ENCODE measurements at places on chromosomes 3 and 15. TPM values are rescaled to one million over a fixed set of nuclear protein-coding genes. Genes with fewer than 3 reads are reported as not detected.
A peak's percentile ranks its signal among the peaks of the same experiment; 100 is the strongest.

The TRIM69 gene
- 2.6 TPM for total RNA-seq

The GPR87 gene
- total RNA-seq: not detected

GRCh38 chr15:67382723-67383122 lies 128.1 kb downstream of the IQCH start:
- no peaks in the 10 kb centered on the region for H3K4me1 ChIP-seq
- H3K36me3 ChIP-seq: no peaks in the 10 kb centered on the region
- no peak overlapping the region for H3K4me3 ChIP-seq
- no peak for DNase-seq

- H3K4me3 ChIP-seq: no peak overlapping the region
- DNase-seq: no peak
- no peaks in the 10 kb centered on the region for H3K36me3 ChIP-seq
- peaks cover 21% of the 10 kb centered on the region for H3K27me3 ChIP-seq
- H3K27ac ChIP-seq: no peak overlapping the region
Measured at GRCh38 chr3:127168271-127168670, 24.7 kb upstream of the PRR23E start.

- no peaks in the 10 kb centered on the region for H3K36me3 ChIP-seq
- H3K4me1 ChIP-seq: no peaks in the 10 kb centered on the region
- H3K4me3 ChIP-seq: no peak overlapping the region
- no peaks in the 10 kb centered on the region for H3K27me3 ChIP-seq
- DNase-seq: no peak
- no peak overlapping the region for H3K27ac ChIP-seq
Measured at GRCh38 chr3:180329187-180329586, 272.8 kb upstream of the TTC14 start.

The GOLIM4 gene
- total RNA-seq: 31.5 TPM

DNA sequence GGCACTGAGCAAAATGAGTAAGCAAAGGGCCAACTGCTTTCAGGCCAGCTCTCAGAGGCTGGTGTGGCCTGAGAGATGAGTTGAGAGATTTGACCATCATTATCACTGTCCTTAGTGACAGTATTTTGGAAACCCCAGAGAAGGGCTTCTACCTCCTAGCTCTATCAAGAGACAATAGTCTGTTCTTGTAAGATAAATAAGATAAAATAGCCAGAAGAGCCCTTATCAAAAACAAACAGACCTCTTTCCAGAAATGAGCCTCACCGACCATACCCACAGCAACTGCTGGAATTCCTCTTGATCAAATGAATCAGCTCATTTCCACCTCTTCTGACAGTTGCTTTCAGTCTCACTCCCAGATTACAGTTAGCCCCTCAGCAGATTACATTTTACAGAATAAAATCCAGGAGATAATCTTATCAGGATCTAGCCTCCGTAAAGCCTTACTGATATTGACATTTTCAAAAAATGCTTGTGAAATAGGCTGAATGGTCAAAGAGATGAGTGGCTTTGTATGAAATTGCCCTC lies 4.5 kb downstream of the HDC start:
- no peak overlapping the region for H3K4me3 ChIP-seq
- peaks cover 24% of the 10 kb centered on the region for H3K4me1 ChIP-seq
- no peak overlapping the region for H3K27ac ChIP-seq

GRCh38 chr3:190485830-190486532 lies 27.9 kb upstream of the IL1RAP start:
- no peak overlapping the region for H3K4me3 ChIP-seq
- DNase-seq: no peak
- no peaks in the 10 kb centered on the region for H3K4me1 ChIP-seq
- H3K27me3 ChIP-seq: no peaks in the 10 kb centered on the region
- no peak overlapping the region for H3K27ac ChIP-seq

- peaks cover 49% of the 10 kb centered on the region for H3K4me1 ChIP-seq
- DNase-seq: no peak
- H3K4me3 ChIP-seq: no peak overlapping the region
- no peaks in the 10 kb centered on the region for H3K27me3 ChIP-seq
- no peak overlapping the region for H3K27ac ChIP-seq
Measured at GRCh38 chr3:72458375-72458774, 389.9 kb downstream of the SHQ1 start.

The C3orf85 gene
- total RNA-seq: not detected

The IGDCC3 gene
- 51.8 TPM for total RNA-seq

- H3K36me3 ChIP-seq: no peaks in the 10 kb centered on the region
- no peaks in the 10 kb centered on the region for H3K27me3 ChIP-seq
- H3K4me3 ChIP-seq: no peak overlapping the region
Measured at GRCh38 chr3:163538387-163538786, 1539.9 kb downstream of the SI start.

The WDR49 gene
- total RNA-seq: 0.04 TPM

DNA sequence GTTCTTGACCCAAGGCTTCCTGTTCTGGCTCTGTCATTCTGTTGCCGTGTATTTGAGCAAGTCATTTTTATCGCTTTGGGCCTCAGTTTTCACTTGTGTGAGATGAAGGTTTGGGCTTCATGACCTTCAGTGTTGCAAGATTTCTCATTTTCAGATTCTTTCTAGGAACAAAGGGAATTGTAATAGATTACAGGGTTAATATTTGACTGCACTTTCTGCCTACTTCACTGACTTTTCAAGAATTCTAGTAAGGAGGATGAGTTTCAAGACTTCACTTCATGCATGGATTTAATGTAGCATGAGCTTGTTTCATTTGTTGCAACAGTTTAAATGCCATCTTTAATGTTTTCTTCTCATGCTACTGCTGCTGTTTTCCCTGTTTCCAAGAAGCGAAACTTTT lies 226.5 kb downstream of the NLGN1 start:
- no peaks in the 10 kb centered on the region for H3K27me3 ChIP-seq
- H3K27ac ChIP-seq: no peak overlapping the region
- no peak for DNase-seq
- no peaks in the 10 kb centered on the region for H3K4me1 ChIP-seq
- H3K36me3 ChIP-seq: no peaks in the 10 kb centered on the region
- no peak overlapping the region for H3K4me3 ChIP-seq

The STRIT1 gene
- not detected for total RNA-seq

DNA sequence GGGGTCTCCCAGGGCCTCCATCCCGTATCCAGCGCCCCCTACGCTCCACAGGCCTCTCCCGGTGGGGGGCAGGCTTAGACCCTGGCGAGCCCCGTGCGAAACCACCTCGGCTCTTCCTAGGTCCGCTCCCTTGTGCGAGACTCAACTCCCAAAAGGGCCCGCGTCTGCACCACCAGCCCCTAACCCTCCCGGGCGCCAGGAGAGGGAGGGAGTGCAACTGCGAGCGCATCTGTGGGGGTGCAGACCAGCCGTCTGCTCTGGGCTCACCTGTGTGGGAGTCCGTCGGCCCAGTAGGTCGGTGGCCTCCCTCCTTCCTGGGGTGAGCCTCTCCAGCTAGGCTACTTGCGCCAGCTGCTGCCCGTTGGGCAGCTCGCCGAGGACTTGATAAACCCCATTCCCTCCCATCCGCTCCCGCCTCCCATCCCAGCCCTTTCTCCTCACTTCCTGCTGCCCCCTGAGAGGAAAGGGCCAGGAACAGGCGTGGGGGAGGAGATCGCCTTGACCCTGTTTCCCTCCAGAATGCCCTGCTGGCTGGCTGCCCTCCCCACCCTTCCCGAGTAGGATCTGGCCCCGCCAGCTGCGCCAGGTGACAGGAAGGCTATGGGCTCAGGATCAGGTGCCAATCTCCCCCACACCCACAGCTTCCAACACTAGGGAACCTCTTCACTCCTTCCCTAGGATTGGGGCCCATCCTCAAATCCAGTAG lies at the start of gene HYAL2:
Gene HYAL2 (minus strand): TSS at position 360 of the 706 bp plus-strand sequence. CDS start 2,256 bp downstream, outside the sequence.
- peak within 1 kb of the TSS; percentile 81 for H3K4me3 ChIP-seq
- H3K27me3 ChIP-seq: no peaks in the 10 kb centered on the region

GRCh38 chr3:126119008-126119675 lies 35.2 kb upstream of the SLC41A3 start:
- no peak for DNase-seq
- no peak overlapping the region for H3K4me3 ChIP-seq
- H3K36me3 ChIP-seq: 0 out of 2 replicates have a peak, but pooled peaks cover 2% of the 10 kb centered on the region
- no peak overlapping the region for H3K27ac ChIP-seq
- H3K27me3 ChIP-seq: no peaks in the 10 kb centered on the region
- no peaks in the 10 kb centered on the region for H3K4me1 ChIP-seq

The CFAP44 gene
- total RNA-seq: 0.90 TPM

DNA sequence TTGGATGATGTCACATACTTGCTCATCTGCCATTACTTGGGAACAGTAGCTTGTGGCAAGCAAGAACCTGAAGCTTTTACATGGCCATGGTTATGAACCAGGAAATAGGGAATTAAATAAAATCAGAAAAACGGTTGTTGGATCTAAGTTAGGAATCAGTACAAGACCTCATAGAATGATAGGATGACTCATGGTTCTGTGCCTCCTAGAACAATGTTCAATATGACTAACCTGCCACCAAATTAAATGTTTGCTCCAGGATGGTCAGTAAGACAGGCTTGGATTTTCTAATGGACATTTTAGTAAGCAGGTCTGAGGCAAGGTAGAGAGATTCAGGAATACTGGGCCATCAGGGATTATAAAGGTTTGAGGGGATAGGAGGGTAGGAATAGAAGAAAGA lies 218.9 kb downstream of the PLOD2 start:
- H3K4me1 ChIP-seq: no peaks in the 10 kb centered on the region
- H3K36me3 ChIP-seq: no peaks in the 10 kb centered on the region
- no peak overlapping the region for H3K4me3 ChIP-seq
- H3K27me3 ChIP-seq: no peaks in the 10 kb centered on the region

The CLDN18 gene
- not detected for total RNA-seq

DNA sequence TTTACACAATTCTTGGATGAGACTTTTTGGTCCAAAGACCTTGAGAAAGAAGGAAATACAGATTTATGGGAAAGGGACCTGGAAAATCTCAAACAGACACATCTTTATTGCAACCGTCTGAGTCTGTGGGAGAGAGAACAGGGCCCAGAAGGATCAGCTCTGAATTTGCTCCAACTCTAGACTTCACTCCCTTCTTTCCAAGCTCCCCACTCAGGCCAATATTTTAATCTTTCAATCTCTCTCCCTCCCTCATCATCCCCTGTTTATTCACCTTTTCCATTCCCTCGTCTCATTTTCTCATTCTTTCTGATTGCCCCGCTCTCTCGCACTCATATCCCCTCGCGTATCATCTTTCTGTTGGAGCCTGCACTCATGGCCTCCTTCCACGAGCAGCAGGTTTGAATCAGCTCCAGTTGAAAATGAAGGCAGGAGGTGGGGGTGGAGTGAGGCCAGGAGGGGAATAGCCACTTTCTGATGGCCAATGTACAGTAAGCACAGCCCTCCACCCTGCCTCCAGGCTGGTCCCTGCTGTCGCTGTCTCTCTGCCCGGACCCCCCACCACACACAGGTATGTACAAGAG lies 63.6 kb upstream of the BOC start:
- no peak overlapping the region for H3K27ac ChIP-seq
- H3K27me3 ChIP-seq: no peaks in the 10 kb centered on the region
- H3K4me1 ChIP-seq: no peaks in the 10 kb centered on the region
- DNase-seq: no peak
- H3K36me3 ChIP-seq: no peaks in the 10 kb centered on the region

The ROPN1 gene
- not detected for total RNA-seq

- no peak for DNase-seq
- no peaks in the 10 kb centered on the region for H3K36me3 ChIP-seq
- no peak overlapping the region for H3K27ac ChIP-seq
- H3K4me3 ChIP-seq: no peak overlapping the region
- no peaks in the 10 kb centered on the region for H3K27me3 ChIP-seq
- H3K4me1 ChIP-seq: peaks cover 31% of the 10 kb centered on the region
Measured at GRCh38 chr3:136817448-136817847, 1.5 kb upstream of the SLC35G2 start.

The P2RY12 gene
- total RNA-seq: not detected

The BUB1B gene
- total RNA-seq: 63.5 TPM

- H3K27ac ChIP-seq: no peak overlapping the region
- no peak for DNase-seq
- H3K4me1 ChIP-seq: no peaks in the 10 kb centered on the region
- no peaks in the 10 kb centered on the region for H3K27me3 ChIP-seq
Measured at GRCh38 chr15:91517491-91518200, 335.9 kb upstream of the SLCO3A1 start.

The UACA gene
- total RNA-seq: 22.1 TPM

DNA sequence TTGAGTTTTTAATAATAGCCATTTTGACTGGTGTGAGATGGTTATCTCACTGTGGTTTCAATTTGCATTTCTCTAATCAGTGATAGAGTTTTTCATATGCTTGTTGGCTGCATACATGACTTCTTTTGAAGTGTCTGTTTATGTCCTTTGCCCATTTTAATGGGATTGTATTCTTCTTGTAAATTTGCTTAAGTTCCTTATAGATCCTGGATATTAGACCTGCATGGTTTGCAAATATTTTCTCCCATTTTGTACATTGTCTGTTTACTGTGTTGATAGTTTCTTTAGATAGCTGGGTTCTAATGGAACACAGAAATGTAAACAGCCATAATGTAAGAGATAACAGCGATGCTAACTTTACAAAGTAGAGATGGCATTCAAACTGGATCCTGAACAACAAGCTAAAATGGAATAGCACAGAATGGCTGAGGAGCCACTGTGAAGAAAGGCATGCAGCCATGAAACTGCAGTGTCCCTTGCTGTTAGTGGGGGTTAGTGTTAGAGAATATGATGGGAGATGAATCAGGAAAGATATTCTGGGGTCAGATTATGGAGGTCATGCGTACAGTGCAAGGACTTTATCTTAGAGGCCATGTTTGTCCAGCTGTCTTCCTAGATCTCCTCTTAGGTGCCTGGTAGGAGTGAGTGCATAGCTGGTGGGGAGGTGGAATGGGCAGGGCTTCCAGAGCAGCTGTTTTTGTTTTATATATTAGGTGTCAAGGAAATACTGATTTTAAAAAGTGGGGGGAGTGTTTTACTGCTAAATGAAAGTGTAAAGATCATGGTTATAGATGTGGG lies 48.1 kb downstream of the BBS4 start:
- no peak overlapping the region for H3K27ac ChIP-seq
- no peak for DNase-seq
- no peak overlapping the region for H3K4me3 ChIP-seq
- H3K27me3 ChIP-seq: no peaks in the 10 kb centered on the region
- H3K4me1 ChIP-seq: no peaks in the 10 kb centered on the region

DNA sequence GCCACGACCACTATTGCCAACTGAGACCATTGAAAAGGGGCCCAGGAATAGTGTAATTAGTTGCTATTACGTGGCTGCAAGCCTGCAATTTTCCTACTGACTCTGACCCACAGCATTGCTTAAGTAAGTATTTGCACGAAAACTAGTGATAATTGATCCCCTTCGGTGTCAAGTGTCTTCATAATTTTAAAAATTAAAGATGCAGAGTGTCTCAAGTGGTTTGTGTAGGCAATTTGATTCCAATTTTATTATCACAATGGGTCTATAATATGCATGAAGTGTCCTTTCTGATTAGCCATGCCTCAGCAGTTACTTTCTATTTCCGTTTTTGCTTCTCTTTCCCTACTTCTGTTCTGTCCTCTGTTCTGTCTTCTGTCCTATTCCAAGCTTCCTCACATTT lies 259.2 kb downstream of the C3orf38 start:
- H3K4me1 ChIP-seq: no peaks in the 10 kb centered on the region
- H3K27ac ChIP-seq: no peak overlapping the region
- H3K36me3 ChIP-seq: no peaks in the 10 kb centered on the region

The SPINK8 gene
- not detected for total RNA-seq

The RAB5A gene
- total RNA-seq: 29.3 TPM

The PROS1 gene
- total RNA-seq: 45.6 TPM

- H3K27ac ChIP-seq: no peak overlapping the region
- H3K36me3 ChIP-seq: no peaks in the 10 kb centered on the region
- DNase-seq: no peak
- H3K4me3 ChIP-seq: no peak overlapping the region
Measured at GRCh38 chr15:54564166-54564565, 585.9 kb downstream of the UNC13C start.

Measured in HepG2 (cell line).